ENCODE measurements at places on chromosomes 13 and 19. TPM values are rescaled to one million over a fixed set of nuclear protein-coding genes. Genes with fewer than 3 reads are reported as not detected.

ZNF285 gene
- 6.5 TPM for total RNA-seq

CCDC169 gene
- total RNA-seq, result not detected

FPR1 gene
- total RNA-seq, result not detected

IGFL2 gene
- total RNA-seq, result not detected

MAB21L1 gene
- total RNA-seq, result not detected

ENOX1 gene
- 1.5 TPM for total RNA-seq

FBXO17 gene
- total RNA-seq, result 24.2 TPM

PNMA8A gene
- 0.49 TPM for total RNA-seq

CFAP97D2 gene
- total RNA-seq, result not detected

- no peaks in the 10 kb centered on the region for H3K36me3 ChIP-seq
- no peak for DNase-seq
- no peak overlapping the region for H3K27ac ChIP-seq
- H3K27me3 ChIP-seq, result no peaks in the 10 kb centered on the region
These were observed 4.3 kb downstream of the ZGLP1 start for GRCh38 chr19:10305139-10305806.

DNA sequence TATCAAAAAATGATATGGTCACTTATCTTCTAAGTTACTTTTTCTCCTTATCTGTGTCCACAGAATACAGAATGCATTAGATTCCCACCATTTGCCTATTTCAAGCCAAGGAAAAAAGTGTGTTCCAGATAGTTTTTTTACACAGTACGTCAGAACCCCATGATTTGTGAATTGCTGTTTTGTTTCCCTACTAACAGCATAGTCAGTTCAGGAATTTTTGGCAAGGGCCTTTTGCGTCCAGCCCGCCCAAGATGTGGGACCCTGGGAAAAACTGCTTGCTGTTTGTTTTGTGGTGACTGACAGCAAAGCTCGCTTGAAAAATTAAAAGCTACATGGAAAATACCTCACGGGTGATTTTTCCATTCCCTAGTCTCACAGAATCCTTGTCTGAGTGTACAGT is 20.4 kb upstream of the FAM216B start:
- no peaks in the 10 kb centered on the region for H3K36me3 ChIP-seq
- H3K27me3 ChIP-seq, result no peaks in the 10 kb centered on the region
- no peak for DNase-seq

- H3K27ac ChIP-seq, result no peak overlapping the region
- H3K36me3 ChIP-seq, result no peaks in the 10 kb centered on the region
- H3K4me1 ChIP-seq, result no peaks in the 10 kb centered on the region
These were observed 89.7 kb downstream of the RAB20 start for GRCh38 chr13:110471833-110472162.

DNA sequence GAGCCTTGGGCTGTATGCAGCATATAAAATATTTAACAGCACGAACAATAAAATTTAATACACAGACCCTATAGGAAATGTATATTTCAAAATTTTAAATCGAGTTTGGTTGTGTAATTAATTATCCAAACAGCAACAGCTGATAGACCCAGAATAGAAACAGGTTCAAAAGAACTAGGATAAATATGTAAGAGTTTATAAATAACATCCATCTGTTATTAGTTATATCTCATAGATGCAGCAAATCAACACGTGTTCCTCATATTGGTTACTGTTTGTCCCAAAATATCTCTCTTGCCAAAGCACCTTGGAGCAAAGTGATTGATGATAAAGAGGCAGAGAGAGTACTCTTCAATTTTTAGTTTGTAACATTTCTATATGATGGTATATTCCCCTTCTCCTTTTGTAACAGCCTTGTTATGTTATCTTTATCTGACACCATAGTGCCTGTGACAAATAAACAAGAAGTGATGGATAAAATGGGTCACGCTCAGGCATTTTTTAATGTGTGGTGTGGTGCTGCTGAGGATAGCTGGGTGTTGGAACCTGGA is 260.6 kb upstream of the NBEA start:
- no peak overlapping the region for H3K4me3 ChIP-seq
- no peaks in the 10 kb centered on the region for H3K27me3 ChIP-seq
- no peak overlapping the region for H3K27ac ChIP-seq
- no peaks in the 10 kb centered on the region for H3K36me3 ChIP-seq
- no peaks in the 10 kb centered on the region for H3K4me1 ChIP-seq

DNA sequence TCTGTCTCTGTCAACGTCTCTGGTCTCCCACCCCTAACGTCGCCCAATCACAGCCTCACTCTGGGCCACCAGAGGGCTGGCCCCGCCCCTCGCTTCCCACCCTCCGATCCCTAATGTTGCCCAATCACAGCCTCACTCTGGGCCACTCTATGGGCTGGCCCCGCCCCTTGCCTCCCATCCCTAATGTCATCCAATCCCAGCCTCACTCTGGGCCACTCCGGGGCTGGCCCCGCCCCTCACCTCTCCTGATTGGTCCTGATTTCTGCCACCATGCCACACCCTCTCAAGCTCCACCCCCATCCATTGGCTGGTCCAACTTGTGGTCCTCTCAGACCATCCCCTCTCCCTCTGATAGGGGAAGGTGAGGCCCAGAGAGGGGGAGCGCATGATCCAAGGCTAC is 24.9 kb downstream of the CELF5 start:
- H3K36me3 ChIP-seq, result no peaks in the 10 kb centered on the region
- no peak overlapping the region for H3K27ac ChIP-seq
- H3K4me3 ChIP-seq, result no peak overlapping the region
- peak; percentile 10 for DNase-seq

DNA sequence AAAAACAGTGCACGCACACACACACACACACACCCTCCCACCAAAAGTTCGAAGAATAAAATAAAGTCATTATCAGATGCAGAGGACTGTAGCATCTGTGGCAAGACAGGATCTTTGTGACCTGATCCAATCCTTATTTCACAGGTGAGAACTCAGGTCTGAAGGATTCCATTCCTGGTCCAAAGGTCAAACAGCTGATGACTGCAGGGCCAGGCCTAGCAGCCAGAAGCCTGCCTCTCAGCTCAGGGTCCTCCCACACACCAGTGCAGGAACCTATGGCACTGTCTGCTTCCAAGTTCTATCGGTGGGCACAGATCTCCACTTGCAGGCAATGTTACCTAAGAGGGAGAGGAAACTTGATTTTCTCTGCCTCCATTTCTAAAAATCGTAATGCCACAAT is 57.5 kb downstream of the SERP2 start:
- H3K4me1 ChIP-seq, result peaks cover 20% of the 10 kb centered on the region
- H3K27me3 ChIP-seq, result no peaks in the 10 kb centered on the region
- H3K4me3 ChIP-seq, result no peak overlapping the region
- DNase-seq, result no peak
- peaks cover 39% of the 10 kb centered on the region for H3K36me3 ChIP-seq

GRCh38 chr13:43284162-43284561 is 260.8 kb downstream of the DNAJC15 start:
- H3K4me1 ChIP-seq, result no peaks in the 10 kb centered on the region
- H3K36me3 ChIP-seq, result no peaks in the 10 kb centered on the region
- DNase-seq, result no peak
- no peaks in the 10 kb centered on the region for H3K27me3 ChIP-seq

- no peak overlapping the region for H3K4me3 ChIP-seq
- no peak overlapping the region for H3K27ac ChIP-seq
- no peaks in the 10 kb centered on the region for H3K4me1 ChIP-seq
- H3K27me3 ChIP-seq, result no peaks in the 10 kb centered on the region
- H3K36me3 ChIP-seq, result peaks cover 11% of the 10 kb centered on the region
These were observed 8.3 kb downstream of the ZNF837 start for GRCh38 chr19:58372311-58373133.

DNA sequence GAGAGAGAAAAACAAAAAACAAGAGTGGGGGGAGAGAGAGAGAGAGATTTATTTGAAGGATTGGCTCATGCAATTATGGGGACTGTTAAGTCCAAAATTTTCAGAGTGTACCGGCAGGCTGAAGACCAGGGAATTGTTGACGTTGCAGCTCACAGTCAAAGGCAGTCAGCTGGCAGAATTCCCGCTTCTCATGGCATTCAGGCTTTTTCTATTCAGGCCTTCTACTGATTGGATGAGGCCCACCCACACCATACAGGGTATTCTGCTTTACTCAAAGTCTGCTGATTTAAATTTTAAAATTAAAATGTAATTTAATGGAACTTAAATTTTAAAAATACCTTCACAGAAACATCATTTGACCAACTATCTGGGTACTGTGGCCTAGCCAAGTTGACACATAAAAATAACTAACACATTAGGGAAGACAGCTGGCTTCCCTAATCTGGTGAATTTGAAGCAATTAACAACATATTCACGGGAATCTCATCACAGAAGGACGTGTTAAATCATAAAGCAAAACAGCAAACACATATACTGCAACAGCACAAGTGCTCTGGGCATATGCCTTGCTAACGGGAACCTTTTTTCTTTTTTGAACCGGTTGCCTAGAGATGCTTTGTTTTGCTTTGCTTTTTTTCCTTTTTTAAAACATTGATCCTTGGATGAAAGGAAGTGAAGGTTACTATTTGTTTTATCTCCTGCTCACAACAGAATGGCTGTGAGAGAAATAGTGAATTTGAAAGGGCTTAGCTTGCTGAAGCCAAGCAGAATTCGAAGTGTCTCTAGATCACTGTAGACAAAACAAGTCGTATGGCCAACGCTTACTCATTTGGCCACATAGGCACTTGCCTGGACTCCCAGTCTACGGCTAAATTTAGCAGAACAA is 505.1 kb downstream of the IRS2 start:
- no peaks in the 10 kb centered on the region for H3K27me3 ChIP-seq
- no peaks in the 10 kb centered on the region for H3K4me1 ChIP-seq
- no peak overlapping the region for H3K27ac ChIP-seq
- H3K4me3 ChIP-seq, result no peak overlapping the region

DNA sequence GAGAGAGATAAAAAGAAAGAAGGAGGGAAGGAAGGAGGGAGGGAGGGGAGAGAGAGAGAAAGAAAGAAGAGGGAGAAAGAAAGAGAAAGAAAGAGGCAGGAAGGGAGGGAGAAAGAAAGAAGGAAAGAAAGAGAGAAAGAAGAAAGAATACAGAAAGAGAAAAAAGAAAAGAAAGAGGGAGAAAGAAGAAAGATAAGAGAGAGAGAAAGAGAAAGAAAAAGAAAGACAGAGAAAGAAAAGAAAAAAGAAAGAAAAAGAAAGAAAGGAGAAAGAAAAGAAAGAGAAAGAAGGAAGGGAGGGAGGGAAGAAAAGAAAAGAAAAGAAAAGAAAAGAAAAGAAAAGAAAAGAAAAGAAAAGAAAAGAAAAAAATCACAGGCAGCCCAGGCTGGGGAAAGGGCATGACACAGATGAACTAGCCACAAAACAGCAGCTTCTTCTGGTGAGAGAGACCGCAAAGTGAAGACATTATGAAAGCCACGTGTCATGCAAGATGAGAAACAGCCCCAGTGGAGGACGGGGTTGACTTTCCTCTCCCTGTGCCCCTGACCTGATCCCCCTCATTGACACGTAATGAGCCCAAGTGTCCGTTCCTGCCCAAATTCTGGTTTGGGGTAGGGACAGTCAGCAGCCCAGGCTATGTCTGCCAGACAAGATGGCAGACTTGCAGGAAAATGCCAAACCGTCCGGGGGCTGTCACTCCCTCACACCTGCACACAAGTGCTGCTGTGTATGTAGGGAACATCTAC is 102.1 kb downstream of the INSR start:
- peaks cover 5% of the 10 kb centered on the region for H3K4me1 ChIP-seq
- H3K27me3 ChIP-seq, result peaks cover 16% of the 10 kb centered on the region
- no peak for DNase-seq
- H3K36me3 ChIP-seq, result peaks cover 4% of the 10 kb centered on the region
- no peak overlapping the region for H3K27ac ChIP-seq

DNA sequence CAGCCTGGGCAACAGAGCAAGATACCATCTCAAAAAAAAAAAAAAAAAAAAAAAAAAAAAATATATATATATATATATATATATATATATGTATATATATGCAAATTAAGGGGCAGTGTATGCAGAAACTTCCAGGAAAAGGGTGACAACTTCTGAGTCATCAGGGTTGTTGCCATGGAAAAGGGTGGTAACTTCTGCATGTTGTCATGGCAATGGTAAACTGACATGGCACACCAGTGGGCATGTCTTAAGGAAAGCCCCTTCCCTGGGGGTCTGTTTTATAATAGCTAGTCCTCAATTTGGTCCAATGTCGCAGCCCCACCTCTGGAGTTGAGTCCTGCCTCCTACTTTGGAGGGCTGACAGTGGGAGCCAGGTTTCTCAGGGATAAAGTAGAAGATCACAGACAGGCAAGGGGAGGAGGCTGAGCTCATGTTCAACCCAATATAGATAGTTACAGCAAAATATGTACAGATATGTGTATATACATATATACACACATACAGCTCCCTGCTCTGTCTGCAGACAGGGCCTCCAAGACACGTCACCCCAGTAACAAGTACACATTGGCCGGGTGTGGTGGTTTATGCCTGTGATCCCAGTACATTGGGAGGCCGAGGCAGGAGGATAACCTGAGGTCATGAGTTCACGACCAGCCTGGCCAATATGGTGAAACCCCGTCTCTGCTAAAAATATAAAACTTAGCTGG is 7.2 kb upstream of the FCHO1 start:
- no peak for DNase-seq
- H3K27ac ChIP-seq, result no peak overlapping the region
- no peak overlapping the region for H3K4me3 ChIP-seq
- H3K36me3 ChIP-seq, result peaks cover 20% of the 10 kb centered on the region

GRCh38 chr13:113741191-113741668 is 17.8 kb upstream of the TMEM255B start:
- no peaks in the 10 kb centered on the region for H3K36me3 ChIP-seq
- H3K4me3 ChIP-seq, result no peak overlapping the region
- DNase-seq, result no peak
- H3K27ac ChIP-seq, result no peak overlapping the region

- peak; percentile 4 for DNase-seq
- no peak overlapping the region for H3K4me3 ChIP-seq
- H3K36me3 ChIP-seq, result peaks cover 5% of the 10 kb centered on the region
- H3K4me1 ChIP-seq, result peaks cover 12% of the 10 kb centered on the region
- H3K27me3 ChIP-seq, result no peaks in the 10 kb centered on the region
These were observed 22.1 kb downstream of the MYO9B start for GRCh38 chr19:17097593-17098126.

- no peaks in the 10 kb centered on the region for H3K36me3 ChIP-seq
- H3K27ac ChIP-seq, result no peak overlapping the region
- DNase-seq, result no peak
- no peaks in the 10 kb centered on the region for H3K4me1 ChIP-seq
- no peaks in the 10 kb centered on the region for H3K27me3 ChIP-seq
These were observed 76.2 kb downstream of the COL4A1 start for GRCh38 chr13:110230661-110231347.

- H3K4me3 ChIP-seq, result no peak overlapping the region
- no peaks in the 10 kb centered on the region for H3K36me3 ChIP-seq
- H3K27me3 ChIP-seq, result no peaks in the 10 kb centered on the region
- no peaks in the 10 kb centered on the region for H3K4me1 ChIP-seq
These were observed 21.2 kb upstream of the ZNF536 start for GRCh38 chr19:30350692-30351663.

GRCh38 chr13:94031609-94032008 is 447.9 kb downstream of the DCT start:
- H3K4me1 ChIP-seq, result no peaks in the 10 kb centered on the region
- no peak for DNase-seq
- no peak overlapping the region for H3K4me3 ChIP-seq
- no peaks in the 10 kb centered on the region for H3K27me3 ChIP-seq
- H3K36me3 ChIP-seq, result no peaks in the 10 kb centered on the region

- H3K4me3 ChIP-seq, result no peak overlapping the region
- H3K36me3 ChIP-seq, result no peaks in the 10 kb centered on the region
- H3K27me3 ChIP-seq, result no peaks in the 10 kb centered on the region
- H3K27ac ChIP-seq, result no peak overlapping the region
These were observed 435.6 kb downstream of the PCDH9 start for GRCh38 chr13:66794340-66795031.

- no peaks in the 10 kb centered on the region for H3K27me3 ChIP-seq
- H3K4me3 ChIP-seq, result peak within 1 kb of the TSS; percentile 92
- no peaks in the 10 kb centered on the region for H3K4me1 ChIP-seq
- H3K27ac ChIP-seq, result peak within 1 kb of the TSS; percentile 67
These were observed at the start of gene MISP3 for GRCh38 chr19:14072535-14073260. MISP3 (plus strand) TSS chr19:14072786; CDS start chr19:14073310, 524 bp downstream.

GRCh38 chr13:35470671-35471661 is 5.5 kb downstream of the MAB21L1 start:
- H3K4me1 ChIP-seq, result no peaks in the 10 kb centered on the region
- H3K4me3 ChIP-seq, result peak overlapping the region; percentile 62
- H3K27me3 ChIP-seq, result no peaks in the 10 kb centered on the region
- no peak overlapping the region for H3K27ac ChIP-seq
- no peak for DNase-seq
